ENCODE measurements at places on chromosomes 1 and 21. TPM values are rescaled to one million over a fixed set of nuclear protein-coding genes. Genes with fewer than 3 reads are reported as not detected.

Gene C1QB
- not detected for total RNA-seq

Gene PIGR
- not detected for total RNA-seq

Gene A3GALT2
- total RNA-seq: not detected

Gene S100A7A
- total RNA-seq: not detected

Gene KCNE2
- 1.4 TPM for total RNA-seq

Gene EFNA3
- 3.6 TPM for total RNA-seq

Gene FNDC5
- total RNA-seq: 7.2 TPM

Gene TNFAIP8L2
- total RNA-seq: not detected

Gene SPRR3
- total RNA-seq: not detected

Gene HHIPL2
- total RNA-seq: 1.6 TPM

Gene KCNQ4
- 0.88 TPM for total RNA-seq

Gene GJC2
- total RNA-seq: 2.3 TPM

Gene XPR1
- total RNA-seq: 39.3 TPM

Gene OR2L13
- not detected for total RNA-seq

Gene RBP7
- total RNA-seq: 3.6 TPM

Gene CRP
- total RNA-seq: not detected

Gene TNFSF18
- not detected for total RNA-seq

Gene CNST
- 16.3 TPM for total RNA-seq

Gene CDCA8
- 51.8 TPM for total RNA-seq

Gene MIGA1
- 9.8 TPM for total RNA-seq

Gene COL11A1
- total RNA-seq: 8.2 TPM

Gene BARHL2
- 0.18 TPM for total RNA-seq

Gene E2F2
- total RNA-seq: 2.6 TPM

Gene UTS2
- total RNA-seq: not detected

Gene AMY1A
- total RNA-seq: not detected

Gene RGS4
- 0.56 TPM for total RNA-seq

Gene CD1B
- not detected for total RNA-seq

Gene ZSCAN20
- 6.0 TPM for total RNA-seq

Gene LRRC38
- 0.43 TPM for total RNA-seq

Gene EXTL1
- total RNA-seq: 3.3 TPM

Gene NBPF6
- total RNA-seq: not detected

Gene CLDN17
- not detected for total RNA-seq

Gene NBPF4
- not detected for total RNA-seq

Gene DCST1
- not detected for total RNA-seq

Gene FAM72D
- 6.2 TPM for total RNA-seq

Gene NID1
- total RNA-seq: 17.6 TPM

Gene CFAP74
- 0.57 TPM for total RNA-seq

Gene PGBD5
- 4.6 TPM for total RNA-seq

Gene DSCAM
- total RNA-seq: 19.9 TPM

Gene PM20D1
- not detected for total RNA-seq

Gene CSF3R
- total RNA-seq: 1.1 TPM

Gene SIPA1L2
- 41.5 TPM for total RNA-seq

Gene SLC66A1
- total RNA-seq: 12.6 TPM

Gene VHLL
- total RNA-seq: not detected

Gene LAMC1
- 56.0 TPM for total RNA-seq

Gene ZCCHC17
- total RNA-seq: 53.8 TPM

Gene CELA3B
- total RNA-seq: not detected

Gene ALX3
- not detected for total RNA-seq

Gene PMF1
- 124 TPM for total RNA-seq

Gene NFIA
- 2.3 TPM for total RNA-seq

Gene DNM3
- 0.57 TPM for total RNA-seq

Gene NT5C1A
- total RNA-seq: not detected

Gene DIRAS3
- 0.47 TPM for total RNA-seq

Gene KRTAP11-1
- not detected for total RNA-seq

Gene TMPRSS2
- 4.3 TPM for total RNA-seq

Gene MTMR11
- total RNA-seq: 5.3 TPM

Gene ACKR1
- not detected for total RNA-seq

Gene EXO1
- 23.7 TPM for total RNA-seq

Measured in endodermal cell (in vitro differentiated cells).